ENCODE measurements at places on chromosomes 6 and 20.
A peak's percentile ranks its signal among the peaks of the same experiment; 100 is the strongest.

DNA sequence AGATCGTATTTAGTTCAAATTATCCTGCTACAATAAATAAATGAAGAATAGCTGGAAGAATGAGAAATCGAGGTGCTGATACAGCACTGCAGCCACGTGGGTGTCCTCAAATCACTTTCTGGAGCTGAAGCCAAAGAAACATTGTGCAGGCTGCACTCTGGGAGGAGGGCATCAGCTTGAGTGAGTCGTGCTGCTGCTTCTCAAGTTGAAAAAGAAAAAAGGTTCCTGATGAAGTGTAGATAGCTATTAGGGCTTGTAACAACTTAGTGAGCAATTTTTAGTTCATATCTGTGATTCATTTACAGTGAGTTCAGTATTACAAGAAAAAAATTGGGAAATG, 40.5 kb downstream of the DSE start:
- DNase-seq = peak; percentile 71

DNA sequence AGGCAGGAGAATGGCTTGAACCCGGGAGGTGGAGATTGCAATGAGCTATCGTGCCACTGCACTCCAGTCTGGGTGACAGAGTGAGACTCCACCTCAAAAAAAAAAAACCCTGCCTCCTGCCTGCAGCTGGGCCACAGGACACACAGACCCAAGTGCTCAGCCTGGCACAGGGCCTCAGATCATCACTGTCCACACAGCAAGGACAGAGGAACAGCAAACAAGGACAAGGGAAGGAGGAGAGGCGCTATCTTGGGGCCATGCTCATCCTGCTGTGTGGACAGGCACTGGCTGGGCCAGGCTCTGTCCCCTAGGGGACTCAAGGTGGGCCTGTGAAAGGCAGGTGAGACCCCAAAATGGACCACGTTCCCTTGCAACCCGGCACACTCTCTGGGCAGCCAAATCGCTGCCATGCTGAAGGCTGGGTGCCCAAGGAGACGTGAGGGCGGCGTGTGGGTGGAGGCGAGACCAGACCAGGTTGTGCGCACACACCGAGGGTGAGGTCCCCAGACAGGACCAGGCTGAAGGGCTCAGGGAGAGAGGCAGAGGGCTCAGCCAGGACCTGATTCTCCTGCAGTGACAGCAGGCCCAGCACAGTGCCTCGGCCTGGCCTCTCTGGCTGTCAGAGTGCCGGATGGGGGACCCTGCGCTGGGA, 9.1 kb downstream of the UCKL1 start:
- DNase-seq = peak; percentile 18

- no peak for DNase-seq
Measured at GRCh38 chr20:13430346-13431002, 208.3 kb downstream of the TASP1 start.

DNA sequence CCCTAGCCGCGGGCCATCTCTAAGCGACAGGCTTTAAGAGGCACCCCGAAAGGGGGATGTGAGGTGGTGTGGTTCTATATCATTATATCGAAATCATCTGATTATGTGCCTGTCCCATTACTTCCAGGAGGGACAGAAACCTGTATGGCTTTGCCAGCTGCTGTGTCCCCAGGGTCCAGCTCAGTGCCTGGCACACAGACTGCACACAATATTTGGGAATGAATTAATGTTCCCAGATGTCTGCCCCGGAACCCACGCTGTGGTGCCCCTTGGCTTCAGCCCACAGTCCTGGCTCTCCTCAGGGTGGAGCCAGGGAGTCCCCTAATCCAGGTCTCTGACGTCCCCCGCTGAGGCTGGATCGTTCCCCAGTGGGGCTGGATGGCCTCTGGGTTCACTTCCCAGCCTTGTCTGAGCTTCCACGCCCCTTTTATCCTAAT, 8.9 kb upstream of the AHCY start:
- DNase-seq = peak; percentile 19

GRCh38 chr6:51554029-51554428, 533.4 kb downstream of the PKHD1 start:
- no peak for DNase-seq

GRCh38 chr6:132392270-132392646, 9.0 kb downstream of the MOXD1 start:
- no peak for DNase-seq

GRCh38 chr6:139109558-139109957, 25.3 kb upstream of the HECA start:
- DNase-seq = no peak

DNA sequence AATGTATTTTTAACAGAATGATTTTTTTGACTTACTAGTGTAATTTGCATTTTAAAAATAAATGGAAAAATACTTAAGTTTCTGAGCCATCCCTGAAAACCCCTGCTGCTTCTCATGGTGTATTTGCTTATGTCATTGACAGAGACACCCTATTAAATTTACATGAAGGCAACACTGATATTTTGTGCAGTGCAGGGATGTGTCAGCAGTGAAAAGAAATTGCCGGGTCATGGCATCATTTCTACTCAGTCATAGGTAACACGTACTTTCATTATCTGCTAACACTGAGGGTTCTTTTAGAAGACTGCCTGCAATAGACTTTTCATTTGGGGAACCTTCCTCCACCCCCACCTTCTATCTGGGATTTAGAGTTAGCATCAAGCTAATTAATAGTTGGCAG, 136.7 kb upstream of the RNF217 start:
- DNase-seq = no peak

Measured in muscle of leg (tissue), 16 donors.